ENCODE measurements at places on chromosomes 7 and 10.

DNA sequence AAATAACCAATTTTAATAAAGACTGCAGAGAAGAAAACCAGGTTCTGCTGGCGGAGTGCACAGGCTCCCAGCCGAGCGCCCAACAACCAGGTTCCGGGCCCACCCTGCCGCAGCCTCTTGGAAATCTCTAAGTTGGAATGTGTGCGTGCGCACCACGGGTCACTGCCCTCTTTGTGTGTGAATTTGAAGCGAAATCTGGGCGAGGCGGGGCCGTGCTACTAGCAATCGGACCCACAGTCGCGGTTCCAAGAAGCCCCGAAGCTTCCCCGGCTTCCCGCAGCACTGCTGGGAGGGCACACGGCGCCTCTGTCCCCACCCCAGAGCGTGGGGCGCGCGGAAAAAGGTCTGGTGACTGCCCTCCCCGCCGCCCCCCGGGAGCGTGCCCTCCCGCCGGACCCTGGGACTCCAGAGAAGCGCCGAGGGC, 666 bp upstream of the MAP3K8 start:
- DNase-seq: peak; percentile 27

GRCh38 chr7:100360135-100360854, 2.4 kb downstream of the PILRB start:
- no peak for DNase-seq

GRCh38 chr10:92407305-92408016, 116.5 kb downstream of the MARCHF5 start:
- DNase-seq: no peak

DNA sequence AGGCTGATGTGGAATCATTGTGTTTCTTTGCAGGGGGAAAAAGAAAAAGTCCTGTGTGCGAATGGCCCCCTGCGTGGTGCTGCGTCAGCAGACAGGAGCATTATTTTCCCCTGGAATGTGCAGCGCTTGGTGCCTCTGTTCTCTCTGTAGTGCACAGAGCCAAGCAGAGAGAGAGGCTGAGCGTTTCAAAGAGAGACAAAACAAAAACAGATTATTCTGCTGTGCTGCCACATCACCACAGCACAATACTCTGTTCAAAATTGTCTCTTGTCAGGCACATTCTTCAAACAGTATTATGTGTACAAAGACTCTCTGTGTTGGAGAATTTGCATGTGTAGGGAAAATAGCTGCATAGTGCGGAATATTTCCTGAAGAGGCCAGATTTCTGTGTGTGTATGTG, 609.0 kb downstream of the SDK1 start:
- DNase-seq: no peak

DNA sequence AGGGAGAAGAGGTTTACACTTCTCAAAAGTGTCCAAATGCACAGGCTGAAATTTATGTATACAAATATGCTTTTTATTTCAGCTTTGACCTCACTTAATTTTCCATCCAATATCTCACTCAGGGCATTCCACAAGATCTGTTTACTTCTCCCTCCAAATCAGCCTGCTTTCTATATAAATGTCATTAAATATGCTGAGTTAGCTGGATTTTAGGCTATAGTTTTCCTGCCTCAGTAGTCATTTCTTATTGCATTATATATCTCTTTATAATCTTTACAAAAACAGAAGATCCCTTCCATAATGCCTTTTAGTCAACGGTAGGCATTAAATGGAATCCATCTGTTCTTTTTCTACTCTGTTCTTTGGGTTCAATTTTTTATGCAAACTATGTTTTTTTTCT, 71.7 kb upstream of the KCND2 start:
- no peak for DNase-seq

- DNase-seq: no peak
These were observed 18.8 kb downstream of the MYO3A start for GRCh38 chr10:25952857-25953256.

- no peak for DNase-seq
These were observed 224.4 kb downstream of the USP6NL start for GRCh38 chr10:11387044-11387443.
